GM04503 (cell line): ENCODE measurements at places on chromosomes 4 and X.

GRCh38 chr4:161816958-161817357, 346.8 kb downstream of the FSTL5 start:
- no peak for DNase-seq

DNA sequence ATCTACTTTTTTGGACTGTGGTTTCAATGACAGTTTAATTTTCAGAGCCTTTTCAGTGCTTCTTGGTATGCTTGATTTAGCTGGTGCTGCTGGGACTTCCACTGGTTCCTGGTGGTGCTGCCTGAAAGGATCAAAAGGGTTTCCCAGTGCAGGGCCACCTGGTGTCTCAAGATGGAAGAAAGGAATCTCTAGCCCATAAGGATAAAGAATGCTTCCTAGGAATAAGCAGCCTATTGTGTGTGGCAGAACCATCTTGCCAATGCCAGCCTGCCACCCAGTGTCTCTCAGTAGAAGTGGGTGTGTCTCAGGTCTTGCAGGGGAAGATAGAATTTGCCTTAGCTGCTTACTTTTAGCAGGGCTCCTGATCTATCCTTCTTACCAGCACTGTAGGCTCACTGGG, 15.0 kb upstream of the RAI2 start:
- no peak for DNase-seq

GRCh38 chr4:177448850-177449249, 6.6 kb upstream of the AGA start:
- peak; percentile 59 for DNase-seq

GRCh38 chr4:111464251-111465045, 680.8 kb upstream of the FAM241A start:
- DNase-seq, result no peak

- peak; percentile 10 for DNase-seq
Observed at GRCh38 chrX:98795636-98796035, 1614.4 kb downstream of the PCDH19 start.

GRCh38 chr4:169664615-169665014, 44.2 kb downstream of the CLCN3 start:
- DNase-seq, result no peak

GRCh38 chr4:111323496-111323895, 700.6 kb upstream of the PITX2 start:
- peak; percentile 68 for DNase-seq

DNA sequence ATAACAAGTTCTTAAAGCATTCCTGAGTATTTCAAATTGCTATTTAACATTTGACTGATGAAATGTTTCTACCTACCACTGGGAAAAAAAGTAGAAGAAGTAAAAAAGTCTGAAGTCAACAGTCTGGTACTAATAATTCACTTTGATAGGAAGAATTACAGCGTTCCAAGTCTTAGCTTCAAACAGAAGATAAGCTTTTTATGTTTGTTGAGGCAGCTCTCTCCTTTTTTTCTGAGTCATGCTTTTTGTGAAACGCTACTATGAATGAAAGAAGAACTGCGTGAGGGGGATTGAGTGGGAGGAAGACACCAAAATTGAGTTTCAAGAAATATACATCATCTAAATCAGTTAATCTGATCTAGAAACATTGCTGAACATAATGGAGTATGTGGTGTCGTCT, 13.0 kb upstream of the KDR start:
- no peak for DNase-seq

GRCh38 chrX:23389196-23389792, 54.6 kb downstream of the PTCHD1 start:
- no peak for DNase-seq

DNA sequence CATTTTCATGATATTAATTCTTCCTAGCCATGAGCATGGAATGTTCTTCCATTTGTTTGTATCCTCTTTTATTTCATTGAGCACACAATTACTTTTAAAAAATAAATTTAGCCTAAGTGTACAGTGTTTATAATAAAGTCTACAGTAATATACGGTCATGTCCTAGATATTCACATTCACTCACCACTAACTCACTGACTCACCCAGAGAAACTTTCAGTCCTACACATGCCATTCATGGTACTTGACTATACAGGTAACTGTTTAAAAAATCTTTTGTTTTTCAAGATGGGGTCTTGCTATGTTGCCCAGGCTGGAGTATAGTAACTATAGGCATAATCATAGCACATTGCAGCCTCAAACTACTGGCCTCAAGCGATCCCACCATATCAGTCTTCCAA, 348.1 kb downstream of the RAPGEF2 start:
- DNase-seq, result no peak

GRCh38 chr4:86565651-86566050, 28.5 kb upstream of the PTPN13 start:
- no peak for DNase-seq
